ENCODE measurements at places on chromosomes 6 and 20.

- no peak for DNase-seq
Measured at GRCh38 chr6:80158478-80158989, 52.1 kb downstream of the BCKDHB start.

- DNase-seq, result no peak
Measured at GRCh38 chr6:73109659-73110058, 115.6 kb downstream of the KHDC1L start.

GRCh38 chr6:135372758-135373157 lies 124.8 kb downstream of the AHI1 start:
- peak; percentile 39 for DNase-seq

- no peak for DNase-seq
Measured at GRCh38 chr6:163146036-163146435, 268.5 kb upstream of the QKI start.

DNA sequence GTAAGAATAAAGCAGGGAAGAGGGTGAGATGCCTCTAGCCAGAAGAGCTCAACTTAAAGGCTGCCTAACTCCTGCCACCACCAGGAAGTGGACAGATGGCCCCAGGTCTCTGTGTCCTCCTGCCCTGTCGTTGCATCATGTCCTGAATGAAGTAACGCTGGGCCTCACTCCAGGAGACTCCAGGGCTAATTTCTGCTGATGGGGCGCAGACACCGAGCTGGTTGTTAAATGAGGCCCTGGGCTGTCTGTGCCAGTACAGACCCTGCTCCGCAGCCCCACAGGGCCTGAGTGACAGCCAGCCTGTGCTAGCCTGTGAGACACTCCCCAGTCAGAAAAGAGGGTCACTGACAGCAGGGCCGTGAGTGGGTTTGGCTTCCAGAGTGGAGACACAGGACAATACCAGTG lies 6.5 kb downstream of the IP6K3 start:
- no peak for DNase-seq

- DNase-seq, result no peak
Measured at GRCh38 chr20:49961413-49961812, 21.4 kb upstream of the SNAI1 start.

DNA sequence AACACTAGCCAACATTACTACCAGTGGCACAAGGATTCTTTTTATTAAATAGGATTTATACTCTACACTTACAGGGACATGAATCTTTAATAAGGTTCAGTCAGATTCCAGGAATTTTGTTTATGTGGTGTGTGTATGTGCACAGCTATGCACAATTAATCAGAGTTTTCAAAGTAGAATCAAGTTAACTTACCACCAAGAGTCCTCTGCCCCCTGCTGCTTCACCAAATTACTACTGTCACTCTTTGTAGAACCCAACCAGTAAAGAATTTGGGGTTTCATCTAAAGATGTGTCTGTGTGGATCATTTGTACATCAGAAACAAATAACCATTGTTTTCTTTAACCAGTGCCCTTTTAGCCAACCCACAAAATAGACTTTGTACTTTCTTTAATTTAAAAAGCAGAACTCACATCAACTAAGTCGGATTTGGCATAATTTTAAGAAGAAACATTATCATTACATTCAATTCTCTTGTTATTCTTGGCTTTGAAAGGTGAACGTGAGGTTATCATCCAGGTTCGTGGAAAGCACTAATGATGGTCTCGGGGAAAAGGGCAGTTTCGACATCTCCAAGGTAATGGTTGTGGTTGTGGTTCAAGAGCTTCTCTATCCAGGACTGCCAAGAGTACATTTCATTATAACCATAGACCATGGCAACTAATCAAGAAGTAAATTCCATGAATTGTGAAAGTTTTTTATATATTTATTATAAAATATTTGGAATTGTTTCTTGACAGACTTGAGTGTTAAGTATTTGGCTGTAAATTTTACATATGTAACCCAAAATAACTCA lies 514.3 kb upstream of the ID4 start:
- DNase-seq, result peak; percentile 55

- DNase-seq, result no peak
Measured at GRCh38 chr6:155996151-155996550, 540.5 kb upstream of the NOX3 start.

DNA sequence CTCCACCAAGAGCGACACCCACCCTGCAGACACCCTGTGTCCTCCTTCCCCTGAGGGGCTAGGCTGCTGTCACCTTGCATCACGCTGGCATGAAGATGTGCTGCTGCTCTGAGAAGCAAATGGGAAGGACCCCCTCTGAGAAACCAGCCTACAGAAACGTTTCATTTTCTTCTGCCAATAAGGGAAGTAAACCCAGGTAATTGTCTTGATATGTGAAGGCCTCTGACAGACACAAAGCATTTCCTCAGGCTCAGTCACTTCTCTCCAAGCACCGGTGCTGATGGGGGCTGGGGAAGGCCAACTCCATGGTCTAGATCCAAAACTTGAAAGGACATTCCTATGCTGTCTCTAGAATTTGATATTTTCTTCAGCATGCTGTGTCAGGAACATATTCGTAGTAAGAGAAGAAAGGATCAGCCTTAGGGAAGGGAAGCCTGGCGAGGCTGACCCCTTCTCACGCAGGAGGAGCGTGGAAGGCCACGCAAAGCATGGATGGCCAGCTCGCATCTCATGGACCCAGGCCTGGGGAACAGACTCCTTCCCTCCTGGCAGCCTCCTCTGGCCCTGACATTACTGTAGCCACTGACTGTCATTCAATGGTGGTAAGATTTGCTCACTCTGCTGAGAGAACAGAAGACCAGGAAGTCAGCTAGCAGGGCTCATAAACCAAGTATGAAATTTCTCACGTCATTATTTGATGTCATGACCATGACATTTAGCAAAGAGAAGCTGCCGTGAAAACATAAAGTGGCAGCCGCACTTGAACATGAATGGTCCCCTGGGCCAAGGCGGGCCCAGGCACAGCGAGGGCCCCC lies 20.4 kb downstream of the ACSS1 start:
- no peak for DNase-seq

DNA sequence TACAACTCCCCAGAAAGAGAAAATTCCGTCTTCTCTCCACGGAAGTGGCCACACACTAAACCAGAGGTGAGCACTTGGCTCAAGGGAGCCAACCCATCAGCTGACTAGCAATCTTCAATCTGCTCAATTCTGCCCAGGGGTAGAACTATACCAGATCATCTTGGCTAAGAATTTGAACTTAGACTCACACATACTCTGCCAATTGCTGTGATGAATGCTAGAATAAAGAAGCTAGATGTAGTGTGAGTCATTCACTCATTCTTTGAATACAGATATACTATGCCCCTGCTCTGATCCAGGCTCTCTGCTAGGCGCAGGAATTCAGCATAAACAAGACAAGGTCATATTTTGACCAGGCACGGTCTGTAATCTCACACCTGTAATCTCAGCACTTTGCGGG lies 147.9 kb upstream of the SHLD1 start:
- peak; percentile 34 for DNase-seq

- DNase-seq, result no peak
Measured at GRCh38 chr6:147055821-147056392, 148.3 kb upstream of the STXBP5 start.

DNA sequence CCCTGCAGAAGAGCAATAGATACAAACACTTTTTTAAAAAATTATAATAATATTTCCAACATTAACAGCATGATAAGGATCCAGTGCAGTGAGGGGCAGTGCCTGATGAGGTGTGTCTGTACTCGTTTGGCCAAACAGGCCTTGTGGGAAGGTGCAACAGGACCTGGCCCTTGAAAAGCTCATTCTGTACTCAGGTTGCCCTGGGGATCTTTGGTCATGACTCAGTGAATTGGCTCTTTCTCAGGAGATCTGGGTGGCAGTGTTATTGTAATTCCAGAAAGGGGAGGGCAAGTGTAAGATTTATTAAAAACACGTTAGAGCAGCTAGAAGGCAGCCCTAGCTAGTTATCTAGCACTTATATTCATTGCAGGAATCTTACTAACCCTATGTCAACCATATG lies 2.9 kb upstream of the SPINT3 start:
- no peak for DNase-seq

GRCh38 chr6:139582956-139583355 lies 208.5 kb upstream of the CITED2 start:
- DNase-seq, result no peak

DNA sequence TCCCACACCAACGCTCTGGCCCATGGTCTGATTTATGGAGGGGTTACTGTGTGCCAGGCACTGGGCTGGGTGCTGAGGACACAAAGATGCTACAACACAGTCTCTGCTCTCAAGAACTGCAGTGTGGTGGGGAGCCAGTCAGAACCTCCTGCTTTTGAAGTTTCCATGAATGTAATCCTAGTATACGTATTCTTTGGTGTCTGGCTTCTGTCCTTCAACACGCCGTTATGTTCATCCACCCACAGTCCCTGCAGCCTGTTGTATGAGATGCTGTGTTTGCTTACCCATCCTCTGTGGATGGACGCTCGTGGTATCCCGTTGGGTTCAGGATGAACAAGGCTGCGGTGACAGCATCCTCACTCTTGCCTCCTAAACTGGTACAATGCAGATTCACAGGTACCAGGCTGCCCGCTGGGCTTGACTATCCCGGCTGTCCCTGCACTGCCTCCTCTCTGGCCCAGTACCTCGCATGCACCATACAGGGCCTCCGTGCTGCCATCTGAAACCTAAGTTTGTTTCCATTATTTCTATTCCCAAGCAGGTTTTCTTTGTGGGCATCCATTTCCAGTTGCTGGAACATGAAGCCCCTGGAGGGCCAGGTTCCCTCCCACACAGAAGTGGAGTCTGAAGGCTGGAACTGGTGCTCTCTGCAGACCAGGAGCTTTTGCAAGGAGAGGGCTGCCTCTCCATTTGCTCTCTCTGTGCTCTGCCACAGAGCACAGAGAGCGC lies 364.5 kb downstream of the ZFAND3 start:
- DNase-seq, result no peak

DNA sequence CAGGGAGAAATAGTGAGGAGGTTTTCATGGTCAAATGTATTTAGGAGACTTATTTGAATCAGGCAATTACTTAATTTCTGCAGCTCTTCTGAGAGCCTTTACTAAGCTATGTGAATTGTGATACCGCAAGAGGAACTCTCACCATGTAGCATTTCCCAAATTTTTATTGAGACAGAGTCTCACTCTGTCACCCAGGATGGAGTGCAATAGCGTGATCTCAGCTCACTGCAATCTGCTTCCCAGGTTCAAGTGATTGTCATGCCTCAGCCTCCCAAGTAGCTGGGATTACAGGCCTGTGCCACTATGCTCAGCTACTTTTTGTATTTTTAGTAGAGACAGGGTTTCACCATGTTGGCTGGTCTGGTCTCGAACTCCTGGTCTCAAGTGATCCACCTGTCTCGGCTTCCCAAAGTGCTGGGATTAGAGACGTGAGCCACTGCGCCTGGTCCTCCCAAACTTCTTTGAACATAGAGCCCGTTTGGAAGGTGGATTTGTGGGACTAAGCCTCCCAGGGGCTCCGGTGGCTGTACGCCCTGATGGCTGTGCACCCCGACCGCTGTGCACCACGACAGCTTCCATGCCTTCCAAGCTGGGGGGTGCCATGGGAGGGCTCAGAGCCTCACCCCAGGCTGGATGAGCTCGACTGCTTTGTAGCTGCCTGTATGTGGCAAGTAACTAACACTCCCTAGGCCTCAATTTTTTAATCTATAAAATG lies 5.7 kb upstream of the MPC1 start:
- no peak for DNase-seq

- peak; percentile 78 for DNase-seq
Measured at GRCh38 chr6:149864578-149865535, 698 bp upstream of the LRP11 start.

DNA sequence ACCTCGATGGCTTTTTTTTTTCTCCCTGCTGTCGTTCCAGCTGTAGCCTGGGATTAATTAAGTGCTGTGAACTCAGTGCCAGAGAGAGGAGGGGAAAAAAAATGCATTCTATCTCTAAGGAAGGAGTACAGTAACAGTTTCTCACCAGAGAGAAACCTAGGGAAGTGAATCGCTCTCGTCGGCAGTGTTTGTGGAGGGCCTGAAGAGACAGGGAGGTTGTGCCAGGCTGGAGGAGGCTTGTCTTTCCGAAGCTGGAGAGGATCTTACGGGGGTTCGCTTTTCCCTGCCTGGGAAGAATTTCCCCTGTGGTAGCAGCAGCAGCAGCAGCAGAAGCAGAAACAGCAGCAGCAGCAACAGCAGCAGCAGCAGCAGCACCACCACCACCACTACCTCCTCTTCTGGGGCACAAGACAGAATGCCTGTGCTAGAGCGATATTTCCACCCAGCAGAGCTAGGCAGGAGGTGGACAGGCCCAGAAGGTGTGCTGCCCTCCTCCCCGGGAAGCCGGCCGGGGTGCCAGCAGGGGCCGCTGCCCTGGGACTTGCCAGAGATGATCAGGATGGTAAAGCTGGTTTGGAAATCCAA lies 186.5 kb downstream of the PDE7B start:
- peak; percentile 79 for DNase-seq

DNA sequence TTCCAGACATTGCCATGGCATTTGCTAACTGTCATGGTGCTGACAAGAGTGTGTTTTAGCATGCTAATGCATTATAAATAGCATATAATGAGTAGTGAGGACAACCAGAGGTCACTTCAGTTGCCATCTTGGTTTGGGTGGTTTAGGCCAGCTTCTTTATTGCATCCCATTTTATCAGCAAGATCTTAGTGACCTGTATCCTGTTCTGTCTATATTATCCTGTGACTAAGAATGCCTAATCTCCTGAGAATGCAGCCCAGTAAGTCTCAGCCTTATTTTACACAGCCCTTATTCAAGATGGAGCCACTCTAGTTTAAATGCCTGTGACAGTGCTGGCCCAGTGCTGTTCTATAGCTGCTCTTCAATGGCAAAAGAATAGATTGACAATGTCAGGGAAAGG lies 781.0 kb upstream of the ADGRB3 start:
- peak; percentile 12 for DNase-seq

DNA sequence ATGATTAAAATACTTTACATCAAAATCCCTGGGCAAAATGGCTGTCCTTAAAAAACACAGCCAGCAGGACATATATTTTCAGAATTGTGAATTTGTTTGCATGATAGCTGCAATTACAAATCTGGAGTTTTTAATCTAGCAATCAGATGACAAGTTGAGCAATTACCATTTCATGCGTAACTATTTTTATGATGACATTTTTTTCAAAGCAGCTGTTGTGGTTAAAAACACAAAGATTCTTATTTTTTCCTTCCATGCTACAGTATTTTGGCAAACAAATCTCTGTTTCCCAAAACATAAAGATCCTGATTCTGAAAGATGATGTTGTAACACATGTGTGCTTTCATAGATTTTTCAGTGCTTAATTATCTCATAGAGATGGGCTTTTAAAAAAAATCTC lies 90.2 kb downstream of the PHACTR1 start:
- DNase-seq, result no peak

All from cardiac fibroblast (primary cell).